ENCODE measurements at places on chromosomes 16 and 17.

- DNase-seq = peak; percentile 88
These were observed 2.8 kb upstream of the XAF1 start for GRCh38 chr17:6753006-6753445.

DNA sequence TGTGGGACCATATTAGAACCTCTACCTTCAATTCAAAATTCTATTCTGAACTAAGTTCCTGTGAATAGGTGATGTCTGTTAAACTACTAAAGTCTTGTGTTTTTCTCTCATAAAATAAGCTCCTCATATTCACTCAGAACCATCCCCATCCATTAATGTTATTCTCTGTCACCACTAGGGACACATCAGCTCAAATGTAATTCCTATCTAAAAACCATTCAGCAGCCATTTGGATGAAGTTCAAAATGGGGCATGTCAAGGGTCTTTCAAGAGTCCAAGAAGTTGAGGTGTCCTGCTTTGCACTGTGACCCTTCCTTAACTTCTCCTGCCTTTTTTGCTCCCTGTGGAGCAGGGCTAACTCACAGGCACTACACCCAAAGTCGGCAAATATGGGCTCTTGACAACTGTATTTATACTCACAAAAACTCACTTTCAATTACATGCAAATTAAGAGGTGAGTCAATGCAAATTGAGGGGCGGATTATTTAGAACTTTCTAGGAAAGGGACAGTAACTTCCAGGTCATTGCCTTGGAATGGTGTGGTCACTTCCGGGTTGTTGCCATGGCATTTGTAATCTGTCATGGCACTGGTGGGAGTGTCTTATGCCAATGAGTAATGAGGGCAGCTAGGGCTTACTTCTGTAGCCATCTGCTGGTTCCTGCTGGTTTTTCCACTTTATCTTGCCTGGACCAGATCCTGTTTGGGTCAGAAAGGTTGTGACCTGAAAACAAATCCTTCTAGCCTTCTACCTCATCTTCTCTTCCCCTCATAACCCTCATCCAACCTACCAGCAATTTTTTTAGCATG lies 128.2 kb upstream of the COX10 start:
- DNase-seq = peak; percentile 79

- no peak for DNase-seq
These were observed 116.9 kb upstream of the CACNG3 start for GRCh38 chr16:24139282-24139681.

- DNase-seq = no peak
These were observed 96.4 kb upstream of the NOG start for GRCh38 chr17:56497132-56497531.

Data from GM23248 (cell line).